ENCODE measurements at places on chromosomes 13 and 19.

- H3K4me3 ChIP-seq = peak overlapping the region; percentile 92
- peaks cover 33% of the 10 kb centered on the region for H3K4me1 ChIP-seq
- H3K27me3 ChIP-seq = no peaks in the 10 kb centered on the region
These were observed 486 bp downstream of the ZNF529 start for GRCh38 chr19:36572593-36573019.

DNA sequence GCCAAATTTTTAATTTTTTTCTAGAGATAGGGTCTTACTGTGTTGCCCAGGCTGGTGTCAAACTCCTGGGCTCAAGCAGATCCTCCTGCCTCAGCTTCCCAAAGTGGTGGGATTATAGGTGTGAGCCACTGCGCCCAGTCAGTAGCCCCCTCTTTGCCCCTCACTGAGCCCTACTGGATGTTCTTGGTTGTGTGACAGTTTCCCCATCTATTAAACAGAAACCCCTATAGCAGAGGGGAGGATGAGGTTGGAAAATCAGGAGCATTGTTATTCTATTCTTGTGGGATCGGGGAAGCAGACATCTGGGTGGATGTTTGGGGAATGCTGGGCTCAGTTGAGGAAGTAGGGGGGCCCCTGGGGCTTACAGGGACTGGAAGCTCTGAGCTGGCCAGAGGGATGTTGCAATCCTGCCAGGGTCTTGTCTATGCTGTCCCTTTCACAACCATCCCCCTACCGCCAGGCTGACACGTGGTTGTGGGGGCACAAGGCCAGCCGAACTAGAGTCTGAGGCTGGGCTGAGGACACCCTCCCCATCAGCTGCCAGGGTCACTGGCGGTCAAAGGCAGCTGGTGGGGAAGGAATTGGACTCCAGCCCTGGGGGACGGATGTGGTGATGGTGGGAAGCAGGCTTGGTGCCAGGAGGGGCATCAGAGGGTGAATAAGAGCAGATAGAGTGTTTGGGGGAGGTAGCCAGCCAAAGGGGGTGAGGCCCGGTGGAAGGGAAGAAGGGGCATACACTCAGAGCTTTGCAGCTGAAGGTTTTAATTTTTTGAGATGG lies 10.9 kb downstream of the APOC1 start:
- peaks cover 12% of the 10 kb centered on the region for H3K27me3 ChIP-seq
- no peak for DNase-seq
- H3K27ac ChIP-seq = no peak overlapping the region
- H3K36me3 ChIP-seq = no peaks in the 10 kb centered on the region
- peaks cover 27% of the 10 kb centered on the region for H3K4me1 ChIP-seq

GRCh38 chr13:74246487-74246886 lies 112.3 kb upstream of the KLF12 start:
- H3K4me1 ChIP-seq = peaks cover 10% of the 10 kb centered on the region
- no peak for DNase-seq
- H3K27ac ChIP-seq = no peak overlapping the region
- H3K36me3 ChIP-seq = peaks cover 5% of the 10 kb centered on the region
- no peak overlapping the region for H3K4me3 ChIP-seq

DNA sequence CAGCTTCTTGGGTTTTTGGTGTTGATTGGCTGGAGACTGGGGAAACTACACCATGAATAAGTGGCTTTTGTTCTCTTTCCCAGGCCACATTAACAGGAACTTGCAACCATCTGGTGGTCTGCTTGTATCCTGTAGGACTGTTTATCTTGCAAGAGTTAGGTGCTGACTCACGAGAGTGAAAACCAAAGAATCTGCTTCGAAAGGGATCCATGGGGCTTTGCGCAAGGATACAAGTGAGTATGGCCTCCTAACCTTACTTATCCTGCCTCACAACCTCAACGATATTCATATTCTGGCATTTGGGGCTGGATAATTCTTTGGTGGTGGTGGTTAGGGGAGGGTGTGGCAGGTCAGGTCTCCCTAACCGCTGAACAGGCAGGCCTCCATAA lies 4.7 kb upstream of the SIGLECL1 start:
- no peaks in the 10 kb centered on the region for H3K4me1 ChIP-seq
- no peak for DNase-seq
- H3K27ac ChIP-seq = no peak overlapping the region
- H3K4me3 ChIP-seq = no peak overlapping the region
- peaks cover 11% of the 10 kb centered on the region for H3K27me3 ChIP-seq

- no peaks in the 10 kb centered on the region for H3K36me3 ChIP-seq
- peaks cover 23% of the 10 kb centered on the region for H3K4me1 ChIP-seq
- no peak overlapping the region for H3K27ac ChIP-seq
- H3K4me3 ChIP-seq = no peak overlapping the region
- no peak for DNase-seq
- H3K27me3 ChIP-seq = no peaks in the 10 kb centered on the region
These were observed 78.4 kb downstream of the FAM216B start for GRCh38 chr13:42859760-42860159.

GRCh38 chr13:96934889-96935489 lies 59.3 kb downstream of the OXGR1 start:
- H3K27ac ChIP-seq = no peak overlapping the region
- H3K4me3 ChIP-seq = no peak overlapping the region
- H3K4me1 ChIP-seq = no peaks in the 10 kb centered on the region
- no peaks in the 10 kb centered on the region for H3K27me3 ChIP-seq
- no peaks in the 10 kb centered on the region for H3K36me3 ChIP-seq

DNA sequence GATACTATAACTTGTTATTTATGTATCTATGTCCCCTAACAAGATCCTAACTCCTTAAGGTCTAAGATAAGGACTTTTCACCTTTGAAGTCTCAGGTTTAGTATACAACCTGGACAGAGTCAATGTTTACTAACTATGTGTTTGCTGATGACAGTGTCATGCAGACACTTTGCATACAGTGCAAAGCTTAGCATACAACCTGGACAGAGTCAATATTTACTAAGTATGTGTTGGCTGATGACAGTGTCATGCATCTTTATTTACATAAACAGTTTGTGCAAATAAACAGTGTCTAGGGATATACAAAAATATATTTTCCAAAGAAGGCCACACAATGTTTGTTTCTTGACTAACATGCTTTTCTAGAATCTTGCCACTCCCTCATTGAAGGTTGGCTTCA lies 34.7 kb downstream of the DCT start:
- H3K27me3 ChIP-seq = peaks cover under 1% of the 10 kb centered on the region
- H3K4me1 ChIP-seq = no peaks in the 10 kb centered on the region
- H3K36me3 ChIP-seq = no peaks in the 10 kb centered on the region
- no peak overlapping the region for H3K4me3 ChIP-seq
- DNase-seq = no peak
- H3K27ac ChIP-seq = no peak overlapping the region

GRCh38 chr13:38582133-38582532 lies 104.7 kb upstream of the FREM2 start:
- H3K27ac ChIP-seq = no peak overlapping the region
- H3K36me3 ChIP-seq = no peaks in the 10 kb centered on the region
- H3K27me3 ChIP-seq = no peaks in the 10 kb centered on the region
- DNase-seq = peak; percentile 12

GRCh38 chr19:18529782-18530181 lies 7.9 kb upstream of the ELL start:
- no peak for DNase-seq
- H3K4me3 ChIP-seq = no peak overlapping the region
- no peaks in the 10 kb centered on the region for H3K4me1 ChIP-seq
- no peak overlapping the region for H3K27ac ChIP-seq

DNA sequence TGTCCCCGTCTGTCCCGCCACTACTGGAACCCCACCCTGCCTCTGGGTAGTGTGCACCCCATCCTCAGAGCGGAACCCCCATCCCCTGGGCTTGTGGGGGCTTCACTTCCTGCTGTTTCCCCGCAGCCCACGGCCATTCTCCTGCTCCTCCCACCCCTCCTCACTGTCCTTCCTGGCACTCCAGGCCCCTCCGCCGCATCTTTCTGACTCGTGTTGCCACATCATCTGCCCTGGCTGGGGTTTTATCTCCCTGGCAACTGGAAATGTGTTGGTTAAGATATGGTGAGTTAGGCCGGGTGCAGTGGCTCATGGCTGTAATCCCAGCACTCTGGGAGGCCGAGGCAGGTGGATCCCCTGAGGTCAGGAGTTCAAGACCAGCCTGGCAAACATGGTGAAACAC lies 37.3 kb downstream of the KDM4B start:
- no peak overlapping the region for H3K4me3 ChIP-seq
- peaks cover 18% of the 10 kb centered on the region for H3K4me1 ChIP-seq
- no peaks in the 10 kb centered on the region for H3K27me3 ChIP-seq
- no peak for DNase-seq
- peaks cover 62% of the 10 kb centered on the region for H3K36me3 ChIP-seq

GRCh38 chr19:42412227-42412626 lies 15.0 kb downstream of the LIPE start:
- H3K4me3 ChIP-seq = no peak overlapping the region
- peak; percentile 65 for DNase-seq
- H3K4me1 ChIP-seq = peaks cover 31% of the 10 kb centered on the region
- H3K27me3 ChIP-seq = peaks cover 2% of the 10 kb centered on the region
- peak overlapping the region; percentile 73 for H3K27ac ChIP-seq
- H3K36me3 ChIP-seq = peaks cover 30% of the 10 kb centered on the region

DNA sequence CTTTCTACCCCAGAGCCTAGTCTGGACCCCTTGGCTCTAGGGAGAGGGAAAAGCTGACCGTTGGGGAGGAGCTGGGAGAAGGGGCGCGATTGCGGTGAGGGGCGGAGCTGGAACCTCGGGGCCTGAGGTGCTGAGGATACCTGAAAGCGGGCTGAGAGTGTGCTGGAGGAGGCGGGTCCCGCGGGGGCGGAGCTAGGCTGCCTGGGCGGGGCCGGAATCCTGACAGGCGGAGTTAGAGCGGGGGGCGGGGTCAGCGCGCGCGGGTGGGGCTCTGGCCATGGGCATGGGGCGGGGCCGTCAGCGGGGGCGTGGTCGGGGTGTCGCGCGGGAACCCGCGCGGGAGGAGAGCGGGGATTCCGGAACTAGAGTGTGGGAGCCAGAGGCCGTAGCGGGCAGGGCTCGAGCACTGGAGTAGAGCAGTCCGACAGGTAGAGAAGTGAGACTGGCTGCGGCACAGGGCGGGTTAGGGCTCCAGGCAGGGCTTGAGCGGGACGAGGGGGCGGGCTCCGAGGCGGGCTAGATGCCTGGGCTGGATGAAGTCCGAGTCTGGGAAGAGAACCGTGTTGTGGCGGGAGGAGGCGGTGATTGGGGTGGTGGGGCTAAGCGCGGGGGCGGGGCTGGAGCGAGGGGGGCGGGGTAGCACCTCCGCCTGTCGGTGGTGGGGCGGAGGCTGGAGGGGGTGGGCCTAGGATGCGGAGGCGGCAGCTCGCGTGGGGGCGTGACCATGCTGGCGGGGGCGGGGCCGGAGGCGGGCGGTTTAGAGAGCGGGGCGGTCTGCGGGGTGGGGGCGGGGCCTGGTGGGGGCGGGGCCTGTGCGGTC lies at the start of gene INAFM1:
TSS of gene INAFM1 (plus strand) at position 815 of the 820 bp plus-strand sequence. CDS start 35 bp downstream, outside the sequence.
- H3K36me3 ChIP-seq = peaks cover 25% of the 10 kb centered on the region
- H3K27ac ChIP-seq = peak within 1 kb of the TSS; percentile 99
- H3K4me1 ChIP-seq = peaks cover 49% of the 10 kb centered on the region

- H3K27ac ChIP-seq = no peak overlapping the region
- H3K36me3 ChIP-seq = no peaks in the 10 kb centered on the region
- no peak for DNase-seq
- H3K4me1 ChIP-seq = no peaks in the 10 kb centered on the region
- H3K4me3 ChIP-seq = no peak overlapping the region
These were observed 91.0 kb downstream of the UFM1 start for GRCh38 chr13:38440666-38441065.

DNA sequence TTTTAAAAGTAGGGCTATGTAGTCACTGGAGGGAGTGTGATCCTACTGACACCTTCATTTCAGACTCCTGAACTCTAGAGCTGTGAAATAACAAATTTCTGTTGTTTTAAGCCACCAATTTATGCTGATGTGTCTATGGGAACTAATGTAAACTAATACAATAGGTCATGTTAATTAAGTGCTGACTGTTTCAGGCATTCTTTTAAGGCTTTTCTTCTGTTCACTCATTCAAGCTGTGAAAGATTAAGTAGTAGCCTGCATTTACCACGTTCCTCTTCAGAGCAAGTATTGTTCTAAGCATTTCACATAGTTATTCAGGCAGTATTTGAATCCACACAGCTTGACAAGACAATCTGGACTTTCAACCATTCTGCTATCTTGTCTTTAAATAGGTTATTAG lies 1135.0 kb downstream of the SLITRK1 start:
- no peaks in the 10 kb centered on the region for H3K36me3 ChIP-seq
- DNase-seq = no peak
- no peak overlapping the region for H3K27ac ChIP-seq
- no peaks in the 10 kb centered on the region for H3K27me3 ChIP-seq
- no peaks in the 10 kb centered on the region for H3K4me1 ChIP-seq

DNA sequence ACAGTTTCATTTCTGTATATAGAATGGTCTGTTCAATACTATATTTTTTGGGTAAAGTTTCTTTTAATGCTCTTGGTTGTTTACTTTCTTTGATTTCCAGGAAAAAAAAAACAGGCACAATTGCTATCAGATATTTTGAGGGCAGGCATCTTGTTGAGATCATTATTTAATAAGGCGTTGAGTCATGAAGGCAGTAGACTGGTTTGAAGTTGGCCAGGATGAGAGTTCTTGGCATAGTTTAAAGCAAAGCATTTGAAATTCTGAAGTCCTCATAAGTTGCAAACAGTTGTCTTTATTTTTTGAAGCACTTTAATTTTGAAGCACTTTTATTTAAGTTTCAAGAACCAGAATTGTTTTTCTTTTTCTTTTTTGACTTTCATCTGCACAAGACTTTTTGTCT lies 2.6 kb upstream of the ZNF175 start:
- H3K4me3 ChIP-seq = no peak overlapping the region
- H3K36me3 ChIP-seq = peaks cover 13% of the 10 kb centered on the region
- H3K27ac ChIP-seq = no peak overlapping the region
- peaks cover 45% of the 10 kb centered on the region for H3K27me3 ChIP-seq

GRCh38 chr19:43560687-43561086 lies 14.6 kb downstream of the XRCC1 start:
- no peak overlapping the region for H3K4me3 ChIP-seq
- DNase-seq = no peak
- H3K36me3 ChIP-seq = peaks cover 41% of the 10 kb centered on the region
- H3K4me1 ChIP-seq = peaks cover 9% of the 10 kb centered on the region
- H3K27me3 ChIP-seq = no peaks in the 10 kb centered on the region

DNA sequence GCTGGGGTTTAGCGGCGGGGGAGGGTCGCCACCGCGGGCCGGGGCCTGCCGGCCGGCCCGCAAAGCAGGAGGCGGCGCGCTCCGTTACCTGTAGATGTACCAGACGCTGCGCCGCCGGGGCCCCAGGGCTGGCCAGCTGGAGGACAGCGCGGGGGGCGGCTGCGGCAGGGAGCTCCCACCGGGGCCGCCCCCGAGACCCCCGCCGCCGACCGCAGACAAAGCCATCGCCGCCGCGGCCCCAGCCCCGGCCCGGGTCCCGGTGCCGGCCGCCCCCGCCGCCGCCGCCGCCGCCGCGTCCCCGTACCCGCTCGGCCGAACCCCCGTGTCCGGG lies 24.8 kb downstream of the SHANK1 start:
- H3K4me3 ChIP-seq = no peak overlapping the region
- DNase-seq = no peak
- H3K27ac ChIP-seq = no peak overlapping the region

DNA sequence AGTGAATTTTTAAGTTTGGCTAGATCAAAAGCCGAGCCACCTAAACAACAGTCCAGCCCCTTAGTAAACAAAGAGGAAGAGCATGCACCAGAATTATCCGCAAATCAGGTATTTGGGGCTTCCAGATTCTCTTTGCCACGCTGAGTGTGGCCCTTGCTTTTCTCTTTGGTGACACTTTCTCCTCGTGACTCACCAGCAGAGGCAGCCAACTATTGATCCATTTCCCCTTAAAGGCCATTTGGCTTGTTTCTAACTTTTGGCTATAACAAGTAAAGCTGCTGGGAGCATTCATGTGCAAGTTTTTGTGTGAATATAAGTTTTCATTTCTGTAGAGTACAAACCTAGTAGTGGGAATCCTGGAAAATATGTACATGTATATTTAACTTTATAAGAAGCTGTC lies 17.6 kb upstream of the WDR88 start:
- H3K27ac ChIP-seq = no peak overlapping the region
- no peaks in the 10 kb centered on the region for H3K4me1 ChIP-seq
- peaks cover 74% of the 10 kb centered on the region for H3K36me3 ChIP-seq
- H3K27me3 ChIP-seq = peaks cover 4% of the 10 kb centered on the region
- no peak overlapping the region for H3K4me3 ChIP-seq
